ENCODE measurements at places on chromosomes 5 and 9.

GRCh38 chr5:176854164-176854563 lies 43.8 kb downstream of the UNC5A start:
- DNase-seq, result no peak

DNA sequence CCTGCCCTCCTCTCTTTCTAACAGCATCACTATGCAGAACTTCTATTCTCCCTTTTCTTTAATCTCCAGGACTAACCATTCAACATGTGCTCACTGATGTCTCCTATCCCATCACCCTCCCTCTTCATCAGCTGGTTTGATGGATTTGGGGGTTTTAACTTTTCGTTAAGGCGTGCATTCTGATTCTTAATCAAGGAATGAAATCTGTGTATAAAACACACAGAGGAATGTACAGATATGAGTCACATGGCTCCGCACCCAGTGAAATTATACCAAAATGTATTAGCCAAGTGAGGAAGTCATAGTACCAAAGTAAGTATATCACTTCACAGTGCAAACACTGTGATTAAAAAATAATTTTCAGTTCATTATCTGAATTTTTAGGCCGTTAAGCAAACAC lies 35.2 kb downstream of the MARCHF11 start:
- no peak for DNase-seq

DNA sequence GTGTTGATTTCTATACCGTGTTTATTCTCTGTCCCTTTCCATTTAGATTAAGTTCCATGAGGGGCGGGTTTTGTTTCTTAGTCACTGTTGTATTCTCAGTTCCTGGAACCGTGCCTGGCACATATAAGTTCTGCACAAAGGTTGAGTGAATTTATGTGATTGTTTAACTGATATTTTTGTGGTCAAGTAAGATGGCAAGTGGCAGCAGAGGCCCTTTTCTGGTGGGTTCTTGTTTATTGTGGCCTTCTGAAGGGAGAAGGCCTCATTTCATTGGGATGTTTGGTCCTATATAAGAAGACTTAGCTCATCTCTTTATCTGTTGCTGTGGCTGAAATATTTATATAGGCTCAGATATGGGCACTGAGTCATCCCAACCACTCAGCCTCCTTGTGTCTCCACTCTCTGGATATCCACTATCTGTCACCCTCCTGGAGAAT lies 262.5 kb downstream of the PSAT1 start:
- DNase-seq, result no peak

- no peak for DNase-seq
Observed at GRCh38 chr9:126218359-126219125, 108.1 kb upstream of the MVB12B start.

DNA sequence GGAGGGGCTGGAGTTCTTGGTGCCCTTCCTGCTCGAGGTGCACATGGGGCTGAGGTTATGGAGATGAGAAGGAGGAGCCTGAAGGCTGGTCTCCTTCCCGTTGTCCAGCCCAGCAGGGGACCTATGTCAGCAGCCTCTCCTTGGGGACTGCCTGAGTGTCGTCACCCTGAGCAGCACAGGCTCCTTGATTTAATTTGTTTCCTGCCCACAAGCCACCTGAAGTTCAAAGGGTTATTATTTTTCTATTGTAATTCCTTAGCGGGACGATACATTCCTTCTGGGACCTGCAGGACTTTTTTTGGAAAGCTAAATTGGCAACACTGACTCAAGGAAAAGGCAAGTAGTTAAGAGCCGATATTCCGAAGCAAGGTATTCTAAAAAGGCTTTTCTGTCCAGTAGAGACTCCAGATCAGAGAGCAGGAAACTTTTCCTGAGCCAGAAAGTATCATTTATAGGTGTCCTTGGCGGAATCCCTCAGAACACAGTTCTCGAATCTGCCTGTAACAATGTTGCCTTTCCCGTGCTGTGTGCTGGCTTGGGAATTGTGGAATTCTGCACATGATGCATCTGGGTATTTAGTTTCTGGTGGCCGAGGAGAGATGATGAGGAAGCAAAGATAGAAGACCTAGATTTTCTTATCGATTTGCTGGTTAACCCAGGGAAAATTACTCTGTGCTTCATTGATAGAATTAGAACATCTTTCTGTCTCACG lies 55.4 kb downstream of the ARHGAP26 start:
- DNase-seq, result no peak

- no peak for DNase-seq
Observed at GRCh38 chr9:91289244-91289643, 72.5 kb downstream of the AUH start.

DNA sequence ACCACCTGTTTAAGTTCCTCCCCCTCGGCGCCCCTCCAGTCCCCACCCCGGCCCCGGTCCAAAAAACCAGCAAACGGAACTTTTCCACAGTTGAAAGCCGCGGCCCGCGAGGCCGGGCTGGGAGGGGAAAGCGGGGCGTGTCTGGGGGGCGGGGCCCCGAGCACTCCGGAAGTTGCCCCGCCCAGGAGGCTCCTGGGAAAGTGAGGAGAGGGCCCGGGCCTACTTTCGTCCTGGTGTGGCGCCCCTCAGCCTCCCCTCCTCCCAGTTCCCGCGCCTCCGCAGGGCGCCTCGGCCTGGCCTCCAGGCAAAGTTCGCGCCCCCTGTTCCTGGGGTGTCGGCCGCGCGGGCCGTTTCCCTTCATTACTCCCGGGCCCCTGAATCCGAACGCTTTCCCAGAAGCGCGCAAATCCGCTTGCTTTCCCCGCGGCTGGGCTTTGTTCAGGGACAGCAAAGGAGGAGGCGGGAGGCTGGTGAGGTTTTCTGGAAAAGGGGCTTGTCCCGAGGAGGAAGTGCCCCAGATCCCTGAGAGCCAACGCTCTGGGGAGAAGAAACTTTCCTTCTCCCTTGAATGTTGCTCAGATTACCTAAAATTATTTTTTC lies 4.5 kb upstream of the DMRT3 start:
- DNase-seq, result no peak

All from CMK (cell line).